ENCODE measurements at places on chromosomes 2 and 18.

DNA sequence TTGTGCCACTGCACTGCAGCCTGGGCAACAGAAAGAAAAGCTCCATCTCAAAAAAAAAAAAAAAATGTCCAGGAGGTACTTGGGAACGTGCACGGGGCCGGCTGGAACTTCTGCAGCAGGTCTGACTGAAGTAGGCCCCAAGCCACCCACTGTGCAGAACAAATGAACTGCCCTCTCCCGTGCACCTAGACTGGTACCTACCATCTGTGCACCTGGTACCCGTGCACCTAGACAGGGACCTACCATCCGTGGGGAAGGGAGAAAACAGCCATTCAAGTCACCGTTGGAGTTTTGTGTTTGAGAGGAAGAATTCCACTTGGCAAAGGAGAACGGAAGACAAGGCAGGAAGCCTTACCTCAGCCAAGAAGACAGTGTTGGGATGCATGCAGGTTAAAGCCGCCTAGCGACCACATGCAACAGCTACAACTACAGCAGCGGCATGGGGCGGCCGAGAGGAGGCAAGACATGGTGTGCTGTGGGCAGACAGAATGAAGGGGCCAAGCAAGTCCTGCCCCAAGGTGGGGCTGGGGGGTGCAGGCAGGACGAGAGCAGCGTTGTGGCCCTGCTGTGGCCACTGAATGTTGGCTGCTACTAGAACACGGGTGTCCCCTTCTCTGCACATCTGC is 16.1 kb downstream of the ST3GAL5 start:
- DNase-seq, result no peak

GRCh38 chr18:49851624-49852023 is 38.3 kb upstream of the ACAA2 start:
- no peak for DNase-seq

- no peak for DNase-seq
Measured at GRCh38 chr2:186748354-186748753, 54.5 kb downstream of the FAM171B start.

DNA sequence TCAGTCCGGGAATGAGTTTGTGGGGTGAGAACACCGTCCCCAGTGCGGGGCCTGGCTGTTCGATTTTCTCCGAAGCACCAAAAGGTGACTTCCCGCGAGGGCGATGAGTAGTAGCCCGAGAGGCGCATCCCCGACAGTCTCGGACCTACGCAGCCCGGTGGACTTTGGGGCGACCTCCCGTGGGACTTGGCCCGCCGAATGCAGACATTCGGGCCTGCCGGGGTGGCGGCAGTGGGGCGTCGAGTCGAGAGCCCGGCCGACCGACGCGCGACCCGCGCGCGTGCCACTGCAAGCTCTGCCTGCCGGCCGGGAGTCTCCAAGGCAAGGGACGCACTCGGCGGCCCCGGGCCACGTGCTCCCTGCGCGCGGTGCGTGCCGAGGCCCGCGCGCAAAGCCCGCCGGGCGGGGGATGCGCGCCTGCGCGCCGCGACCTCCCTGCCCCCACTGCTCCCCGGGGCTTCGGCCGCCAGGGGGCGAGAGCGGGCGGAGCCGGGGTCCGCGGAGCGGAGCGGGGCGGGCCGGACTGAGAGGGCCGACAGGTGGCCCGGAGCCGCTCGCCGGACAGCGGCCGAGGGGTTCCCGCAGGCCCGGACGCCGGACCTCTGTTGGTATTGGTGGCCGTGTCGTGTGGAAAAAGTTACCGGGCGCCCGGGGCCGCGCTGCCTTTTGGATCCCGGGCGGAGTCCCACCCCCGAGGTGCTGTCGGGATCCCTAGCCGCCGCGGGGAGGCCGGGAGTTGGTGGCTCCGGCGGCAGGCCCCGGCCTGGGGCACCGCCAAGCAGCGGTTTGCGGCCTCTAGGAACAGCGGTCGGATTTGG is 1.9 kb downstream of the PTMA start:
- no peak for DNase-seq

- no peak for DNase-seq
Measured at GRCh38 chr2:1498176-1498575, 84.9 kb downstream of the TPO start.

- no peak for DNase-seq
Measured at GRCh38 chr2:229279516-229279915, 8.4 kb upstream of the PID1 start.

GRCh38 chr2:46066601-46067000 is 230.6 kb upstream of the EPAS1 start:
- DNase-seq, result no peak

DNA sequence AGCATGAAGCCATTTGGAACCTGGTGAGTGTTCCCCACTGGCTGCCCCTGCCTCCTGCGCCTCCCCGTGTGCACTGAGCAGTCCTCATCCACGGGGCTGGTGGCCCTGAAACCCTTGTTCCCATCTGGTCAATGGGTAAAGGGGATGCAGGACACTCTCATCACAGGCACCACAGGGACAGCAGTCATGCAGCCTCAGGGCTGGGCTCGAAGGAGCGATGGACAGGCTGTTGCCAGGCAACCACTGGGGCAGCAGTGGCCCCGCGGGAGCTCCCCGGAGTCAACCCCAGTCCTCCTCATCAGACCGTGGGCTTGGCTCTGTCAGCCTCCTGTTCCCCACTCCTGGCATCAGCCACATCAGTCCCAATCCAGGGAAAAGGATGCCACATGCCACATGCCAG is 509.5 kb downstream of the EIPR1 start:
- no peak for DNase-seq

DNA sequence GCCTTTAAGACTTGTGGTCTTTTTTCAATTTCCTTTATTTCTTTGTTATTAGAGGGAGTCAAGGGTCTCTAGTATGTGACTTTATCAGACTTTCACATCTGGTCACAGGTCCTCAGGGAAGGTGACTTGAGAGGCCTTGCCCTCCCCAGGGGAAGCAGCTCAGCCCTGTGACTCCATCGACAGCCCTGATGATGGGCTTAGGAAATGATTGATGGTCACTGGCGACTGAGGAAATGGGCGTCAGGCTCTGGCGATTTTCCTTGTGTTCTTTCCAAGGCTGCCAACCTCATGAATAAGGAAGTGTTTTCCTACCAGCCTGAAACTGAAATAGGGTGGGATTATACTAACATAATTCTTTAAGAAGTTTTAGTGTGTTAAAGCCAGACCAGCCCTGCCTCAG is 21.1 kb downstream of the SERPINE2 start:
- DNase-seq, result no peak

DNA sequence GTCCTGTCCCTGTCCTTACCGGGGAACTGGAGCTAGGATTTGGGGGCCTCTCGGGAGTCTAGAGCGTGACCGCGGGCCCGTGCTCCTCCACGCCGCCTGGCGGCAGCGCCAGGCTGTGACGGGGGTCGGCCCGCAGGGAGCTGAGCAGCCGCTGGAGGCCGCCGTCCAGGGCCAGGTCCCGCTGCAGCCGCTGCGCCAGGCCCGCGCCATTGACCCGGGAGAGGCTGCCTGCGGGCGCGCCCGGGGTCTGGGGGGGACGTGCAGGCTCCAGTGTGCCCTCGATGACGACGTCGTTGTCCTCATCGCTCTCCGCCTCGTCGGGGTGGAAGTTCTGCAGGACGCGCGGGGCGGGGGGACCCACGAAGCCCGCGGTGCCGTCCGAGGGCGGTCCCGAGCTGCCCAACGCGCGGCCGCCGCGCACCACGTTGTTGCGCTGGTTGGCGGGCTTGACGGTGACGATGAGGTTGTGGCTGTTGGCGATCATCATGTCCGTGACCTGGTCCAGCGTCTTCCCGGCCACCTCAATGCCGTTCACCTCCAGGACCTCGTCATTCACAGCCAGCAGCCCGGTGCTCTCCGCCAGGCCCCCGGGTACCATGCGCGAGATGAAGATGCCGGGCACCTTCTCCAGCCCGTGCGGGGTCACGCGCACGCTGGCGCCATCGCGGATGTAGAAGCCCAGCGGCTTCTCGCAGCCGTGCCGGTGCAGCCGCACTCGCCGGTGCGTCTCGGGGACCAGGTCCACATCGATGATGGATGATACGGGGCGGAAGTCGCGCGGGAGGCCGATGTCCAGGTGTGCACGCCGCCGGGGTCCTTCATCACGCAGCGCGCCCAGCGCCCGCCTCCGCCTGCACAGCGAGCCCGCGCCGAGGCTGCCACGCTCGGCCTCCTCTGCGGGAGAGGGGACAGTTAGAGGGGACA is 50.9 kb downstream of the ADNP2 start:
- DNase-seq, result no peak

DNA sequence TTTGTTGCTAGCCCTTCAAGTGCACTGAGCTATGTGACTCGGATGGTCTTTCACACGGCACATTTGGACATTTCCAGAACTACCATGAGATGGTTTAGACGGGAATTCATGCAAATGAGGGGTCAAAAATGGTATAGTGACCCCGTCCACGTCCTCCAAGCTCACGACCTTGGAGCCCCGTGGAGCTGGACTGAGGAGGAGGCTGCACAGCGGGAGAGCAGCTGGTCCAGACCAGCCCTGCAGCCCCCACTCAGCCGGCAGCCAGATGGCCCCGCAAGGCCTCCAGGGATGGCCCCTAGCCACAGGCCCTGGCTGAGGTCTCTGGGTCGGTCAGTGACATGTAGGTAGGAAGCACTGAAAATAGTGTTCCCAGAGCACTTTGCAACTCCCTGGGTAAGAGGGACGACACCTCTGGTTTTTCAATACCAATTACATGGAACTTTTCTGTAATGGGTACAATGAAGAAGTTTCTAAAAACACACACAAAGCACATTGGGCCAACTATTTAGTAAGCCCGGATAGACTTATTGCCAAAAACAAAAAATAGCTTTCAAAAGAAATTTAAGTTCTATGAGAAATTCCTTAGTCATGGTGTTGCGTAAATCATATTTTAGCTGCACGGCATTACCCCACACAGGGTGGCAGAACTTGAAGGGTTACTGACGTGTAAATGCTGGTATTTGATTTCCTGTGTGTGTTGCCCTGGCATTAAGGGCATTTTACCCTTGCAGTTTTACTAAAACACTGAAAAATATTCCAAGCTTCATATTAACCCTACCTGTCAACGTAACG is 88.8 kb downstream of the EPAS1 start:
- DNase-seq, result no peak

DNA sequence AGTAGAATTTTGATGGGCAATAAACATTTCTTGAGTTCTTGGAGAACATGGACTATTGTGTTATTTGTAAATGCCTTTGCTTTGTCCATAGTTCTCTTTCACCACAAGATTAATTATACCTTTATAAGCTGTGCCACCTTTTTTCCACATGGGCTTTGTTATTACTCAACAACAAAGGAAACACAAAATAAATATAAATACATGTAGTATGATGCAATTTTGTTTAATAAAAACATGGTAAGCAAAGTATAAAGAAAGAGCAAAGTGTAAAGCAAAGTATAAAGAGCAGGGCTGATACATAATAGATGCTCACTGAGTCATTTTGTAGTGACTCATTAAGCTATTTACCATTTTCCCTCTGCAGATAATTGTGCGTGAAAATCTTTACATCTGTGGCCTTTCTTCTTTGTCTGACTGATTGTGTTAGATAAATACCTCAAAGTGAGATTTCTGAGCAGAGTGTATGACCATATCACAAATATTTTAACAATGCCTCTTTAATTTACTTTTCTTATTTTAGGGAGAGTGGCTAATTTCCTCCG is 80.9 kb downstream of the CERS6 start:
- no peak for DNase-seq

GRCh38 chr18:10182009-10182624 is 268.3 kb downstream of the VAPA start:
- no peak for DNase-seq

- no peak for DNase-seq
Measured at GRCh38 chr2:28956415-28956826, 24.7 kb upstream of the TOGARAM2 start.

DNA sequence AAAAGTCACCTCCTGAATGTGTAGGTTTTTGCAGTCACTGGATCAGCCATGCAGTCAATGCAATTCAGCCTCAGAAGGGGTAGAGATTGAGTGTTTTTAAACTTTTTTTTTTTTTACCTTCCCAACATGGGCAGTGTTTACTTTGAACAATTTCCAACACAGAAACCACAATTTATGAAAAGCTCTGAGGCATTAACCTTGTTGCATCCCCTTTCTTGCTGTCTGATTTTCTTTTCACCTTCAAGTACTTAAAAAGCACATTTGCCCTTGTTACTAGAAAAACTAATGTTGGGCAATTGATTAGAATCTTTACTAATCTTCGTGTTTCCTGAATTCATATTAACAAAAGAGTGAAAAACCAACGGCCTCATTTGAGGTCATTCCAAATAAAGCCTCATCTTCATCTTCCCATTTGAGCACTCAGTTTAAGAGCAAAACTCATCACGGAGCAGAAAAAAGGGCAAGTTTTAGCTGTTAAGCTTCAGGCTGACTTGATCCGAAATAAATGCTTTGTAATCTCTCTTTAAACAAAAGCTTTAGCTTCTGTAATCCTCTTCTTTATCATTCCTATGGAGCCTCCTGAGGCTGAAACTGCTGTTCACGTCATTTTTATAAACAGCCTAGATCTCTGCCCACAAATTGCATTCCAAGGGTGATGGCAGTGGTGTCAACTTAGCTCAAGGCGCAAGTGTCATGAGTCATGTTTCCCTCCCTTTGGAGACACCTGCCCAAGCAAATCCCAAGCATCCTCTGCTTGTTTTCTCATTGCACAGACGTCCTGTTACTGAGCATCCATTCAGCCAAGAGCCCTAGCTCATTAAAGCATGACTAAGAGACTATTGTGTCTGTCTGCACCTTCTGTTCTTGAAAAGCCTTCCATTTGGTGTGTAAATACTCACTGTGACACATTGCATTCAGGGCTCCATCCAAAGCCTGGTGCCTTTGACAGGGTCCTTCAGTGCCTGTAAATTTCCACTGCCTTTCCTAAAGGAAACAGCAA is 107.7 kb downstream of the HNMT start:
- DNase-seq, result no peak

- no peak for DNase-seq
Measured at GRCh38 chr2:42913280-42913878, 121.0 kb upstream of the HAAO start.

- DNase-seq, result no peak
Measured at GRCh38 chr2:96548558-96549465, 12.3 kb downstream of the ARID5A start.

- no peak for DNase-seq
Measured at GRCh38 chr2:232495292-232495691, 7.7 kb upstream of the ECEL1 start.

GRCh38 chr2:154914561-154914960 is 216.1 kb downstream of the KCNJ3 start:
- no peak for DNase-seq

DNA sequence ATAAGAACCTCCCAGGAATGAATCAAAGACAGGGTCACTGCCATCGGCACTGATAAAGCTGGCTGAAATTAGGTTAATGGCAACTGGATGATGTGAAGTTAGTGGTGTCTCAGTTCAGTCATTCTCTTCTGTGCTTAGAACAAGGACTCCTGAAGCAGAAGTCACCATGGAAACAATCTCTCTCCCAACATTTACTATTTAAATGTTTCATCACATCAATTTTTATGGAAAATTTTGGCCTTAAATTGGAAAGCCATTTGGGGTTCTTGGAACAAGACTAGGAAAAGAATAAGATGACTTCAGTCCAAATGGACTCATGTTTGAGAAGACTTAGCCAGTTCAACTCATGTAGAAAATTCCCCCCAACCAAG is 15.5 kb upstream of the ARL5A start:
- no peak for DNase-seq

Measured in cerebellar nuclear complex (tissue), 1 donor.